ENCODE measurements at places on chromosomes 12 and 14.

DNA sequence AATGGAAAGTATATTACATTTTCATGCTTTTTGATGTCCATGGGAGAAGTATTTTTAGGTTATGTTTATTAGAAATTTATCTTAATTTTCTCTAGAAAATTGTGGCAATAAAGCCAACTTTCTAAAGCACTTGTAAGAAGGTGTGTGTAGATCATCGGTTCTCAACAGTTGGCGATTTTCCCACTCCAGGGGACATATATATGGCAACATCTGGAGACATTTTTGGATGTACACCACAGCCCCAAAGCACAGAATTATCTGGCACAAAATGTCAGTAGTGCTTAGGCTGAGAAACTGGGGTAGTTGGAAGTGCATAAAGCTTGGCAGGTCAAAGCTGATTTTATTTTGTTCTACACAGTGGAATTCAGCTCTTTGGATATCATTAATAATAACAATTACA is 86.9 kb downstream of the FLRT2 start:
- no peak for DNase-seq

DNA sequence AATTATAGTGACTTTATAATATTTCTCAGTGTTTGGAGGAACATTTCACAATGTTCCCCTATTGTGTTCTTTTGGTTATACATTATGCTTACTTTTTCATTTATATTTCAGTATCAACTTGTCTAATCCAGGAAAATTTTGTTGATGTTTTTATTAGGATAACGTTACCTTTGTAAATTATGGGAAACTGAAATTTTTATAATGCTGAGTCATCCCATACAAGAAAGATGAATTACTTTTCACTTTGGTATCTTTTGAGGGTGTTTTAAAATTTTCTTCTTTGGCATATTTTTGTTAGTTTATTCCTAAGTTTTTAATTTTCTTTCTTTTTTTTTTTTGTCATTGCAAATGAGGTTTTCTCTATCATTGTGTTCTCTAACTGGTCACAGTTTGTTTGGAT is 542.7 kb downstream of the SLC16A7 start:
- DNase-seq: no peak

DNA sequence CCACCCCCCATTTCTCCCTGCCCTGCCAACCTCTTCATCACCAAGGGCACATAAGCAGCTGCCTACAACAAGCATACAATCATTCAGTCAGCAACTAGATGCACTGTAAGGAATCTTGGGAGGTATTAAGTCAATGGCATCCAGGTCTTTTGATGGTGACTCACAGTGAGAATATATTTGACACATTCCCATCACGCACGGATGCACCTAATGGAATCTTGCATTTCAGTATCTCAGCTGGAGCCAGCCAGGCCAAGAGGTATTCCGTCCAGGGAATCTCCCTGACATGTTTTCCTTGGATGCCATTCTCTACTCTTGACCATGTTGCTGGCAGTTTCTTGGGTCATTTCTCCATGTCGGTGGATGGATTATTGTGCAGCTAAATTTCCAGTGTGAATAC is 73.9 kb upstream of the CAPRIN2 start:
- DNase-seq: no peak

GRCh38 chr12:92556637-92557421 is 146.0 kb upstream of the PLEKHG7 start:
- DNase-seq: no peak

DNA sequence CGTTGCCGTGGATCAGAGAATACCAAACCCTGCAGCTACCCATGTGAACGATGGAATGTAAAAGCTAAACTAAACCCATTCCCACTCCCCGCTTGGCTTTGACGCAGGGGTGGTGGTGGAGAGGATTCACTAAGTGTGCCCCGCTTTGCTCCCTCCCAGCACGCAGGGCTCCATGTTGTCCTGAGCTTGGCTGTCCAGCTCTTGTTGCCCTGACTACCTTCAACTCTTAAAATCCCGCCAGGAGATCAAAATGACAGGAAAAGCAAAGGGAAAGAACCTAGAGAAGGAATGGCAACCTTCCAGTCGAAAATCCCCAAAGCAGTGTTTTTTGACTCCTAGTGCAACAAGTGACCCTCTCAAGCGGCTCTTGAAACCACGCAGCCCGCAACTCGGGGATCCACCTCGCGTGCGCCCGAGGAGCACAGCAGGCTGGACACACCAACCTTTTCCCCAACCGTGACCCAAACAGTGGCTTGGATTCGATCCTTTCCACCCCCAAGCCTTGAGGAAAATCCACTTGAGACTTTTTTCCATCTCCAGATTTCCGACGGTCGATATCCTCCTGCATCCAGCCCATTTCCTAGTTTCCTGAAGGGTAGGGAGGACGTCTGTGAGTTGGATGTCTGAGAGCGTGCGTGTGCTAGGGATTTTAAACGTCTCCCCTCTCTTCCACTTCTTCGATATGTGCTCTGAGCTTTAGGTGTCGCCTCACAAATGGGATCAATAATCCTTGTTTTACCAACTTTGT is 1.4 kb downstream of the SYT10 start:
- DNase-seq: peak; percentile 9
